ENCODE measurements at places on chromosomes 2 and 18. TPM values are rescaled to one million over a fixed set of nuclear protein-coding genes. Genes with fewer than 3 reads are reported as not detected.

NFU1 gene
- 47.3 TPM for total RNA-seq

EFEMP1 gene
- 2.4 TPM for total RNA-seq

AQP12B gene
- not detected for total RNA-seq

IL36RN gene
- total RNA-seq = not detected

PFN4 gene
- not detected for total RNA-seq

PIGN gene
- total RNA-seq = 38.2 TPM

RAB10 gene
- total RNA-seq = 132 TPM

LINC00305 gene
- not detected for total RNA-seq

SLC35F5 gene
- 37.4 TPM for total RNA-seq

ICOS gene
- total RNA-seq = not detected

CHRND gene
- total RNA-seq = not detected

CD8B2 gene
- not detected for total RNA-seq

FOXI3 gene
- total RNA-seq = 2.6 TPM

FOXD4L1 gene
- total RNA-seq = not detected

ADCYAP1 gene
- not detected for total RNA-seq

ALK gene
- total RNA-seq = 0.46 TPM

LOXHD1 gene
- total RNA-seq = 2.1 TPM

DSC2 gene
- 68.6 TPM for total RNA-seq

PRKAG3 gene
- not detected for total RNA-seq

MRO gene
- 1.3 TPM for total RNA-seq

SNX17 gene
- 92.6 TPM for total RNA-seq

DSC3 gene
- total RNA-seq = 0.61 TPM

ITSN2 gene
- total RNA-seq = 16.8 TPM

SERPINB10 gene
- not detected for total RNA-seq

REG3A gene
- total RNA-seq = not detected

SP110 gene
- 0.63 TPM for total RNA-seq

KCTD1 gene
- 8.7 TPM for total RNA-seq

BCL11A gene
- 16.7 TPM for total RNA-seq

IRS1 gene
- 16.6 TPM for total RNA-seq

MYO3B gene
- total RNA-seq = 5.2 TPM

EN1 gene
- total RNA-seq = not detected

ALKAL2 gene
- 1.2 TPM for total RNA-seq

C2orf81 gene
- total RNA-seq = 3.2 TPM

RBM43 gene
- total RNA-seq = 2.3 TPM

RSAD2 gene
- 0.35 TPM for total RNA-seq

MAPRE3 gene
- total RNA-seq = 4.4 TPM

PXDN gene
- 212 TPM for total RNA-seq

LAMA1 gene
- 164 TPM for total RNA-seq

PLEKHH2 gene
- total RNA-seq = 5.0 TPM

MEIS1 gene
- total RNA-seq = 2.8 TPM

RMC1 gene
- total RNA-seq = 20.5 TPM

NEUROD1 gene
- total RNA-seq = not detected

NTSR2 gene
- total RNA-seq = not detected

NT5DC4 gene
- not detected for total RNA-seq

CENPA gene
- total RNA-seq = 21.5 TPM

NMUR1 gene
- total RNA-seq = 0.07 TPM

CFC1 gene
- total RNA-seq = 1.4 TPM

Measured in endodermal cell (in vitro differentiated cells).